ENCODE measurements at places on chromosomes 2 and 18.

DNA sequence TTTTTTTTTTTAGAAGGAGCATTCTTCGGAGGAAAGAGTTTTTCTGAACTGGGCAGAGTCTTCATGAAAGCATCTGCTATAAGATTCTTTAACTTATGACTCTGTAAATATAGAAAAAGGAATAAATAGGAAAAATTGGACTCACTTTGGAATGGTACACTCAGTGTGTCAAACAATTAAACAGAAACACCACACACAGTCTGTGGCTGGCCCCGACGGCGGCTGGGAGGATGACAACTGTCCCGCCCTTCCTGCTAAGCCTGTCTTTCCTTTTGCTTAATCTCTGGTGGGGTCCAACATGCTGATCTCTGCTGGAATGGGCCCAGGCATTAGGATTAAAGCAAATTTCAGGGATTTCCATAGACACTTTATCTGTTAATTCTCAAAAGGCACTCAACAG is 12.5 kb upstream of the RAB31 start:
- no peak for DNase-seq

GRCh38 chr2:27552941-27553340 is 29.9 kb upstream of the ZNF512 start:
- no peak for DNase-seq

DNA sequence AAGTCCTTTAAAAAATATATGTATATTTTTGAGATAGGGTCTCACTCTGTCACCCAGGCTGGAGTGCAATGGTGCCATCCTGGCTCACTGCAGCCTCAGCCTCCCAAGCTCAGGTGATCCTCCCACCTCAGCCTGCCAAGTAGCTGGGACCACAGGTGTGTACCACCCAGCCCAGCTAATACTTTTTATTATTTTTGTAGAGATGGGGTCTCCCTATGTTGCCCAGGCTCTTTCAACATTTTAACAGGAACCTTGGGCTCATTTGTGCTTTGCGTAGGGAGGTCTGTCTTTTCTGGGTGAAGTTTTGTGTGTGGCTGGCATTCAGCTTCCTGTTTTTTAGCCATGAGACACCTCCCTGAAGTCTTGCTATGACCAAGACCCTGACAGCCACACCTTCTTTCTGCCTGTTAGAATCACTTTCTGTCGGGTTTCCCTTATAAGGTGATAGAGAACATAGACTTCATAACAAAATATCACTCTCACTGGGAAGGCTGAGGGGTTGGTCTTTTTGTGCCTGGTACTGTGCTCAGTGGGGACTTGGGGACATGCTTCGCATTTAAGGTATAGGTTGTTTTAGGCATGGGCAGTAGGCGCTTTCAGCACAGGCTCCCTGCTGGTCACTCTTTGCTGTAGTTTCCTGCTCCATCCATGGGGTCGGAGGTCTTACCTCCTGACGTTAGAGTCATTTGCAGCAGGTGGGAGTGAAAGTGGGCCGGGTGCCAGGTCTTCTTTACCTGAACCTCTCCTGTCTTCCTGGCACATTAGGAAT is 3.4 kb downstream of the RAB31 start:
- DNase-seq = no peak

- DNase-seq = no peak
Measured at GRCh38 chr18:378079-378478, 110.2 kb upstream of the THOC1 start.

GRCh38 chr2:3112131-3112530 is 265.5 kb downstream of the EIPR1 start:
- no peak for DNase-seq

DNA sequence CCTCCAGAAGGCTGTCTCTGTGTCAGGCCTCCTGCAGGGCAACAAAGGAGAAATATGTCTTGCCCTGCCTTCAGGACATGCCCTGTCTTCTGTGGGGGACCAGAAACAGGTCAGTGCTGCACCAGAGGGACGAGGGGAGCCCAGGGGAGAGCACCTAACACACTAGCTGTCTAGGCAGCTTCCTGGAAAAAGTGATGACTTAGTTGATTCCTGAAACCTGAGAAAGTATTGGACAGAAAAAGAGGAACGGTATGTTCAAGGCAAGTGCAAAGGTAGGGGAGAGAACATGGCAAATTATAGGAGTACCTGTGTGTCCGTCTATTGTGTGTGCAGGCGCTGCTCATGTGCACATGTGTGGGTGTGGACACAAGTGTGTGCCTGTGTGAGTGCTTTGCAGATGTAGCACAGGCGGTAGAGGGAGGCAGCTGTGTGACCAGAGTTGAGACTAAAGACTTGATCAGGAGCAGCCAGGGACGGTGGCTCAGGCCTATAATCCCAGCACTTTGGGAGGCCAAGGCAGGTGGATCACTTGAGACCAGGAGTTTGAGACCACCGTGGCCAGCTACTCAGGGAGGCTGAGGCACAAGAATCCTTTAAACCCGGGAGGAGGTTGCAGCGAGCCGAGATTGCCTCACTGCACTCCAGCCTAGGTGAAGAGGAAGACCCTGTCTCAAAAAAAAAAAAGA is 119.5 kb downstream of the GYPC start:
- DNase-seq = no peak

GRCh38 chr2:44927985-44928482 is 13.5 kb upstream of the SIX3 start:
- no peak for DNase-seq

- DNase-seq = peak; percentile 4
Measured at GRCh38 chr2:72012886-72013574, 134.6 kb downstream of the CYP26B1 start.

- DNase-seq = no peak
Measured at GRCh38 chr2:192139813-192140212, 54.9 kb downstream of the TMEFF2 start.

DNA sequence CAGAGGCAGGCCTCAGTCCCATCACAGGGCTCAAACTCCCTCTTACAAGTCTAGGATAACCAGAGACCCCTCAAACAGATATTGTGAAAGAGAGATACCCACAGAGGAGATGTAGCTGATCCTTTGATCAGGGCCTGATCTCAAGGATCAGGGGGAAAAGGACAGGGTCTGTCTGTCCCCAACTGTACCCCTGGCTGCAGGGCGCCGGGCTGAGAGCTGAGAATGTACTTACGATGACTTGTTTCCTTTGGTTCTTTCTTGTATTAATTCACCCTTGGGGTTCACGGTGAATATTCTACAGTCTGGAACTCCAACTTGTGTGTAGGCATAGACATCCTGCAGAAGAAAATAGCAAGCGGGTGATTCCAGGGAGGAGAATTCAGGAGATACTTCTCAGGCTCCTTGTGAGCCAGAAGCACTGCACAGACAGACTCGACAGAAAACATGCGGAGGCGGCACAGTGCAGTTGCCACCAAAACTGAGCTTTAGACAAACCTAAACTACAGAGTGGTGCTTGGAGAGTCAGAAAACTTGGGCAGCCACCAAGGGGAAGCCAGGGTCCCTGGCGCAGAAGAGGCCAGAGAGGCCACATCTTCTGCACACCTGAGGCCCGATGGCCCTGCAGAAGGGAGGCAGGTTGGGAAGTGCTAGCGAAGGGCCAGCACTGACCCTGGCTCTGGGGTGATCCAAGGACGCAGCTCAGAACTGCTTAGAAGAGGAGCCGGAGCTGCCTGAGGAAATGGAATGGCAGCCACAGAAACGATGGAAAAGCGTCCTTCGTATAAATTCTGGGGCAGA is 73.9 kb downstream of the EMILIN2 start:
- DNase-seq = no peak

DNA sequence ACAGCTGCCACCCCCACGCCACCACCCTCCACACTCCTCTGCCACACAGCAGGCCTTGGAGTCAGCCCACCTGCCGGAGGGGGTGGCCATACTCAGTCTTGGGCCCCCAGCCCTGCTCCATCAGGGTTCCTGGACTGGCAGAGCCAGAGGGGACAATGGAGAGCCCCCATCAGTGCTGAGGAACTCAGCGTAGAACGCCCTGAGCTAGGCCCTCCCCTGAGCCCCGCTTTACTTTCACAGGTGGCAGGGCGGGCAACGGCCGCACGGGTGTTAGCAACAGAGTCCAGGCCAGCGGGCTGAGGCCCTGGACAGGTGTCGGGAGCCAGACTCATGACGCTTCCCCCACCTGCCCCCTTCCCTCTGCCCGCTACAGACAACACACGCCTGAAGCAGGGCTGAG is 47.1 kb downstream of the FOSL2 start:
- no peak for DNase-seq

- DNase-seq = no peak
Measured at GRCh38 chr2:231337807-231338759, 57.4 kb upstream of the B3GNT7 start.

DNA sequence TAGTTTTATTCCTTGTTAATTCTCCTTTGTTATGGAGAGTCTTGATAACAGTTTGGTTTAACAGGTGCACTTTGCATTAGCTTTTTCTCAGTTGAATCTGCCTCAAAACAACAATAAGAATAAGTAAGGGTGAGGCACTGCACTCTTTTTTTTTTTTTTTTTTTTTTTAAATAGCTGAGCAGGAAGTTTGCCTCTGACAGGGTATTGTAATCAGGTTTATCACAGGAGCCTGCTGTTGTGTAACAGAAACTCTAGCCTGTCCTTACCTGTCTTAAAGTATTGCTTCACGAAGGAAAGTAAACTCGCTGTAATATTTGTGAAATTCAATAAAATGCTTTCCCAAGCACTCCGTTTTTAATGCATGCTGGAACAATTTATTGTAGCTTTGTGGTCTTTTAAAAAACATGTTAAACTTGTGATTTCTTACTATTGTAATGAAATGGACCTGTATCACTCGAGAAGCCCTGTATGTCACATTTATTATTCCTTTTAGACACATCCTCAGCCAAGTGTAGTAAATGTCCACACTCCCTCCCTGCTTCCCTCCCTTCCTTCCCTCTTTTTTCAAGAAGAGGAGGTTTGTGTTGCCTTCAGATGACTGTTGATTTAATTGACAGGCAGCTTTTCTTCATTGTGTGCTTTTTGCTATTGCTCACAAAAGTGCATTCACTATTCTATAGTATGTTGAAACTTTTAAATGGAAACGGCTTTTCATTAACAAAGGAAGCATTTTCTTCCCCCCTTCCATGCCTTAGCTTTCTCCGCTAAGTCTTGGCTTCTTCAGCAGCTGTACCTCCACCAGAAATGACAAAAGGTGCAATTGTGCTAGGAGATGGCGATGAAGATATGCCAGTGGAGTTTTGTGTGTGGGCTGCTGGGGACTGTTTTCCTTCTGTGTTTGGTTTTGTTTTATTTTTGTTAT is 52.7 kb downstream of the TAF1B start:
- DNase-seq = no peak

DNA sequence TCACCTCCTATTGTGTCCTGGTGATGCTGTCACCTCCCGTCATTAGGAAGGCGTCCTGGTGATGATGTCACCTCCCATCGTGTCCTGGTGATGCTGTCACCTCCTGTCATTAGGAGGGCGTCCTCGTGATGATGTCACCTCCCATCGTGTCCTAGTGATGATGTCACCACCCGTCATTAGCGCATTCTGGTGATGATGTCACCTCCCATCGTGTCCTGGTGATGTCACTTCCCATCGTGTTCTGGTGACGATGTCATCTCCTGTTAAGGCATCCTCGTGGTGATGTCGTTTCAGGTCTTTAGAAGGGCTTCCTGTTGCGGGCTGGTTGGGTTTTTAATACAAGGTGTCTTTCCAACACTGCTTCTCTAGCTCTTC is 40.7 kb downstream of the CTDP1 start:
- DNase-seq = no peak

GRCh38 chr2:189685540-189686229 is 11.2 kb downstream of the ANKAR start:
- peak; percentile 59 for DNase-seq

DNA sequence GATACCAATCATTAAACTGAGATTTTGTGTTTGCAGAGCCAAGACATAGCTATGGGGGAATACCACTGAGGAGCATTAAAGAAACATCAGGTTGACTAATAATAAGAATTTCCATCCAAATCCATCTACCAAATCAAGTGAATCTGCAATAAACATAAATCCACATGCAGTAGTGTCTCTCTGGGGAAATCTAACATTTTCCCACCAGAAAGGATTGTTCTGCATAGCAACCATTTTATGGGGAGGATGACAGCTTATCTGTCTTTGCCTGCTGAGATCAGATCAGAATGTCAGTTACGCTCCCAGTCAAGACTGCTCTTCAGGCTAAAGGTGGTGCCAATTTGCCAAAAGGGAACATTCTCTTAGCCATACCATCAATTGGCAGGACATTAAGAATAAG is 1098.9 kb upstream of the CHAC2 start:
- DNase-seq = no peak

DNA sequence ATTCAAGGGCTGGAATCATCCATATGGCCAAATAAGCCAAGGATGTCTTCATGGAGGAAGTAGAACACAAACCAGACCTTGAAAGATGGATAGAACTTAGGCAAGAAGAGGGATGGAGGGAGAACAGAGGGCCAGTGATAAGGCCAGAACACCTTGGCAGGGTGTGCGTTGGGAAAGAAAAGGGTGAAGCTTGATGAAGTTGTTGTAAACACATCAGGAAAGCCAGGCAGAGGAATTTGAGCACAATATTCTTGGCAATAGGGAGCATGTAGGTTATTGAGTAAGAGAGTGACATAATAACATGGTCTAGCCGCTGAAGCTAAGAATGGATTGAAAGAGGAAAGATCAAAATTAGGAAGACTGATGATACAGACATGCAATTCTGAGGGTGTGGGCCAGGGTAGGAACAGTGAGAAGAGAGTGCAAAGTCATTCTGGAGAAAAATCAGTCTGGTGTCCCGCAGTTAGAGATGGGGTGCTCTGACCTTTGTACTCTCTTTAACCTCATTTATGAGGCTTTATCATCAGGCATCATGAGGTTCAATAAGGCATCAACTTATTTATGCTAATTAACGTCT is 41.0 kb downstream of the SLC14A2 start:
- DNase-seq = no peak

DNA sequence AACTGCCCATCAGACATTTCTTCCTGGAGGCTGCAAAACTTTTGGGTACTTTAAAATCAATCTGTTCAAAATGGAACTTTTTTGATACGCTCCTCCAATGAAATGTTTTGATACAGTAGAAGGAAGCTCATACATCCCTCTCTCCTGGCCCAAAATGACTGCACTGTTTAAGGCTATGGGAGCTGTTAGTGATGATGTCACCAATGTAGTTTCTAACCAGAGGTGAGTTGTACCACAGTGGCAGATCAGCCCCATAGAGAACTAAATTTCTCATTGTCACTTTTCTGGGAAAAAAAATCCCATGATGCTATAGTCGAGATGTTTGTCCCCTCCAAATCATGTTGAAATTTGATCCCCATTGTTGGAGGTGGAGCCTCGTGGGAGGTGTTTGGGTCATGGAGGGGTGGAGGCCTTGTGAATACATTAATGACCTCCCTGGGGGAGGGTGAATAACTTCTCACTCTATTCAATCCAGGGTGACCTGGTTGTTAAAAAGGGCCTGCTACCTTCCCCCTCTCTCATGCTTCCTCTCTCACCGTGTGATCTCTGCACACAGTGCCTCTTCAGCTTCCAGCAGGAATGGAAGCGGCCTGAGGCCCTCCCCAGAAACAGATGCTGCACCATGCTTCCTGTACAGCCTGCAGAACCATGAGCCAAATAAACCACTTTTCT is 117.4 kb upstream of the NPAS2 start:
- no peak for DNase-seq

GRCh38 chr18:23618862-23619387 is 32.6 kb upstream of the NPC1 start:
- no peak for DNase-seq

Data from brain microvascular endothelial cell (primary cell).